ENCODE measurements at places on chromosomes 11 and 22.

DNA sequence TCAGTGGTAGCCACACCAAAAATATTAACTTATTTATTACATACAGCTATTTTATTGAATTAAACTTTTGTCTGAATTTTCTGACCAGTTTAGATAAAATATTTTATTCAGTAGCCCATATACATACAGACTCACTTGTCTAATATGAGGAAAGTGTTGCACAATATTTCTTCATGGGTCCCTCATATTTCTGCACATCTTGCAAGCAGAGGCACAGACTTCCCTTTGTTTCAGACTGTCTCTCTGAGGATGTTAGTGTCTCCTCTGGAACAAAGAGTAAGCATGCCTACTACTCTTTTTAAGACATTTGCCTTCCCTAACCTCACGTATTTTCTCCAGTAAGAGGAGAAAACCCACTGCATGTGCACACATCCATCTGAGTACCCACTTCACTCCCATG, 81.2 kb downstream of the OR5AK2 start:
- DNase-seq = no peak

- peak; percentile 25 for DNase-seq
Observed at GRCh38 chr22:45911601-45912271, 65.2 kb downstream of the WNT7B start.

GRCh38 chr11:20066783-20067156, 93.5 kb downstream of the DBX1 start:
- no peak for DNase-seq

- DNase-seq = peak; percentile 39
Observed at GRCh38 chr22:40487663-40488249, 117.4 kb downstream of the SGSM3 start.

DNA sequence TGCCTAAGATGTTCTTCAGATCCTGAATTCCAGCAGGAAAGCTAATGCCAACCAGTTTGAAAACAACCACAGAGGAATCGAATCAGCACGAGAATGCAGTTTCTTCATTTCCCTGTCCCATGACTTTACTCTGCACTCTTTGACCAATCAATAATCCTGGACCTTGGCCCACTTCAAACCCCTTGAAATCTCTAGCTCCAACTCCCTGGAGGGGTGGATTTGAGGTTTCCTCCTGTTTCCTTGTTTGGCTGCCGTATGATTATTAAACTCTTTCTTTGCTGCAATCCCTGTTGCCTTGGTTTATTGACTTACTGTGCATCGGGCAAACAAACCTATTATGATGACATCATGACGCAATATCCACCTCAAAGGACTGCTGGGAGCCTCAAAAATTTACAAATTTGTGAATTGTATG, 109.3 kb downstream of the FBXO7 start:
- no peak for DNase-seq

- DNase-seq = peak; percentile 77
Observed at GRCh38 chr11:111465400-111465799, 46.8 kb downstream of the BTG4 start.

GRCh38 chr11:132943357-132943705, 589.0 kb downstream of the OPCML start:
- no peak for DNase-seq

GRCh38 chr11:9861860-9862725, 198.2 kb downstream of the SWAP70 start:
- peak; percentile 90 for DNase-seq

GRCh38 chr22:38191055-38191454, 9.4 kb upstream of the PLA2G6 start:
- DNase-seq = no peak

DNA sequence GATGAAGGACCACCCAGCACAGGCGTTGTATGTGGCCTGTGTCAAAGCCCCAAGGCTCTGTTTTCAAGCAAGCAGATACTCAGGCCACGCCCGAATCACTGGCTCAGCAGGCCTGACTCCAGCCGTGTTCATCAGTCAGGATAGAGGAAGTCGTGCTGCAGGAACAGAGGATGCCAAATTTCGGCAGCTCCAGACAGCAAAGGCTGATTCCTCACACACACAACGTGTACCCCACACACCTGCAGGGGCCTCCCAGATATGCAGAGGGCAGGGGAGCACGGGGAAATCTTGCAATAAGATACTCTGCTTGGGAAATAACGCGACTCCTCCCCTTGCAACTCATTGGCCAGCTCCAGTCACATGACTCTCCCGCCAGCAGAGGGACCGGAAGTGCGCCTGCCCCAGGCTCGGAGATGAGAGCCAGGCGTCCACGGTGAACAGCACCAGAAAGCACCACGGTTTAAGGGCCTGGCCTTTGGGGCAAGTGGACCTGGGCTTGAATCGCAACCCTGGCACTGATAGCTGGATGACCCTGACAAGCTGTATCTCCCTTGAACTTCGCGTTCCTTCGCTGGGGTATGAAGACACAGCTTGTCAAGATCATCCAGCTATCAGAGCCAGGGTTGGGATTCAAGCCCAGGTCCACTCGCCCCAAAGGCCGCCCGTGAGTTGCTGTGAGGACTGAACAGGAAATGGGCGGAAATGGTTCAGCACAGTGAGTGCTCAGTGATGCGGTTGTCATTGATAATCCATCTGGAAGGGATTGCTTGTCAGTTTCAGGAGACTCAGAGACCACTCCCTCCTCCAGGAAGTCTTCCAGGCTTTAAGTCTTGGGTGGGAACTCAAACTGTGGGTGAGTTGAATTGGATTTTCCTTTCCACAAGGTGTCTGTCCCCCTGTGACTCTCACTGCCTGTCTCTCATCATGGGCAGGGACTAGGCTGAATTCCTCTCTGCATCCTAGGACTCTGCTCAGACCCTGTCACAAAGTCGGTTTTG, 88.5 kb downstream of the MYEOV start:
- DNase-seq = no peak

DNA sequence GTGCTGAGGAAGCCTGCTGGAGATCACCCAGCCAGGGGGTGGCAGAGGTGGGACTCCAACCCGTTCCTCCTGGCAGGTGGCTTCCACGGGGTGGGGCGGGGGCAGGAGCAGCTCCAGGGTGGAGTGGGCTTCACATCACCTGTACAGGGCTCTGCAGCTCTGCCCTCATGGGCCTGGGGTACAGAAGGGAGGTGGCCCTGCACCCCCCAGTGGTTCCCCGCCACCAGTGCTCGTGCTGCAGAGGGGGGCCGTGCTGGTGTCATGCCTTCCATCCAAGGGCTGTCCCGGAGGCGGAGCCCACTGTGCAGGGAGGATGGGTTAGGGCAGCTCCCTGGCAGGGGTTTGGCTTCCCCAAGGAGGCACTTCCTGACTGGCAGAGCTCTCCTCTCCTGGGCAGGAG, 76.4 kb upstream of the SHISAL1 start:
- no peak for DNase-seq

DNA sequence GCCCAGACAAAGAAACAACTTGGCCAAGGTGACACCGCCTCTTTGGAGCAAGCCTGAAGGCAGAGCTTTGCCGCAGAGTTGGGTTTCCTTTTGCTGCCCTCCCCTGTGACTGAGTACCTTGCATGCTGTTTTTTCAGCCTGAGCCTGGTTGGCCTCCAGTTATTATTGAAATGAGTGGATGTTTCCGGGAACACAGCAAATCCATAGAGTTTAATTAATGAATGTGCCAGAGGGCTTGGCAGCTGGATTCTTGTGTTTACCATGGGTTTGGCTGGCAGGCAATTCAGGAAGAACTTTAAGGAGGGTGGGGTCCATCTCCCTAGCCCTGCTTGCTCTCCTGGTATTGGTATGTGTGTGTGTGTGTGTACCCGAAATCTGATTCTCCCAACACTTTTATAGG, 65.6 kb upstream of the CRYBB3 start:
- no peak for DNase-seq

GRCh38 chr11:2805388-2806056, 80.1 kb downstream of the CDKN1C start:
- no peak for DNase-seq

DNA sequence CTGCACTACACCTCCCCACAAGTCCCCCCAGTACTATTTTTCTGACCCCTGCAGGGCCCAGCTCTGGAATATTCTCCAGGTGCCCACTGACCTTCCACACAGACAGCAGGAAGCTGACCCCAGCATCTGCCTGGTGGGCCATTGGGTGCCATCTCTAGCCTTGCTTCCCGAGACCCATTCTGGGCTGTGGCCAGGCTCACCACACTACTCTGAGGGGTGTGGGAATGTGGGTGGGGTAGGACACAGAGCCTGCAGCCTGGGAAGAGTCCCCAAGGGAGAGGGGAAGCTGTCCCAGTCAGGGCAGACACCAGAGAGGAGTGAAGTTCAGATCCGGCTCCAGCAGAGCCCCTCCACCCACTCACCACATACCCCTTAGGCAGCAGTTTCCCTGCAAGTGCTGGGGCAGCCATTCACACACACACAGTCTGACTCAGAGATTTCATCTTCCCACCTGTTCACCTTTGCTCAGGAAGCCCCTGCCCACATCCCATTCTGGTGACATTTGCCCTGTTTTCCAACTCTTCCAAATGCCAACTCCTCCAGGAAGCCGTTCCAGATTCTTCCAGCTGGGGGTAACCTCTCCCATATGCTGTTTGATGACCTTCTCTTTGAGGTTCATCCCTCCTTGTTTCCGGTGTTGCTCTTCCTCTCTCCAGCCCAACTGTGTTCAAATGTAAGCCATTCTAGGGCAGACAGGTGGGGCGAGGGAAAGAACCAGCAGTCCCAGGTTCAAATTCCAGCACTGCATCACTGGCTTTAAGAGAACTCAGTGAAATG, 1.9 kb downstream of the SLCO2B1 start:
- no peak for DNase-seq

GRCh38 chr11:93857413-93858120, 7.1 kb upstream of the VSTM5 start:
- DNase-seq = no peak

GRCh38 chr11:94775567-94776327, 7.6 kb downstream of the AMOTL1 start:
- no peak for DNase-seq

DNA sequence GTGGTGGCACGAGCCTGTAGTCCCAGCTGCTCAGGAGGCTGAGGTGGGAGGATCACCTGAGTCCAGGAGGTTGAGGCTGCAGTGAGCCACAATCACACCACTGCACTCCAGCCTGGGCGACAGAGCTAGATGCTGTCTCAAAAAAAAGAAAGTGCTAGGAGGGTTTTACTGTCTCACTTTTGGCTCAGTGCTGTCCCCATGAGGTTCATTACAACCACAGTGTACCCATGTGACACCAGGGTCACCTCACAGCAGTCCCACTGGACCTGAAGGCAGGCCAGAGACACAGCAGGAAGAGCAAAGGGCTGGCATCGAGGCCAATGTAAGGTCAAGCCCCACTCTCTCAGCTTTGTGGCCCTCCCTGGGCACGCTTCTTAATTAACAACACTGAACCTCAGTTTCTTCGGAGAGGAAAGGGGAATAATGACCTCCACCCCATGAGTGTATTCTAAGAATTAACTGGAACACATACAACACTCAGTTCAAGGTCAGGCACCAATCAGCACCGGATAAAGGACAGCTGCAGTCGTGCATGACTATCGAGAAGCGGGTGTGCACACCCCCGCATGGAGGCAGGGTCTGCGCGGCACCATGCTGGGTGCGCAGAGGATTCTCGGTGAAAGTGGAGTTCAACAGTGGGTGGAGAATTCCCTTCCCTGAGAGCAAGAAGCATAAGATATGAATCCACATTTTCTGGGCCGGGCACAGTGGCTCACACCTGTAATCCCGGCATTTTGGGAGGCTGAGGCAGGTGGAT, 30.9 kb upstream of the BAIAP2L2 start:
- DNase-seq = no peak
